ENCODE measurements at places on chromosomes 11 and 22.

- DNase-seq = no peak
Measured at GRCh38 chr11:10499874-10500601, 40.9 kb downstream of the RNF141 start.

- DNase-seq = no peak
Measured at GRCh38 chr11:122177238-122177637, 61.2 kb upstream of the BLID start.

DNA sequence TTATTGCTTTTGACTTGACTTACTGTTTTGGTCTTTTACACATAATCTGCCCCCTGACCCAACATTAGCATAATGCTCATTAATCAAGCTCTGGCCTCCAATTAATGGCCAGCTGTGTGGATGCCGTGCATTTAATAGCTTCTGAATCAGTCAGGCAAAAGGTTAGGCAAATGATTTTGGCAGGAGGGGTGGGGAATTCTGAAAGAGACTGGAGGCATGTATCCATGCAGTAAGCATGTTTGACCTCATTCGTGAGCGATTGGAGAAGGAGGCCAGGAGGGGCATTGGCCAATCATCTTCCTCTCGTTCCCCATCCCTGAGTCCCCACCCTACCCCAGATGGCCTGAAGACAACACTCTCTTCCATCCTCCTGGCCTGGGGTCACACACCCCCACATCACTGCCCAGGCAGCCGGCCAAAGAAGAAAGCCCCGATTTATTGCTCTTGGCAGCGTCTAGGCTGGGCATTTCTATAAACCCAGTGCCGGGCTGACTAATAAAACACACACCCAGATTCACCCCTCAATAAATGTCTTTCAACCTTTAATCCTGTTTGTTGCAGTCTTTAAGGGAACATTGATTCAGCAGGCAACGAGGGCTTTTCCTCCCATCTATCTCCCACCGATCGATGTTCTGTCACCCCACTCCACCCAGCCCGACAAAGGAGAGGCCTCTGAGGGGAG, 150.0 kb downstream of the OPCML start:
- DNase-seq = no peak

DNA sequence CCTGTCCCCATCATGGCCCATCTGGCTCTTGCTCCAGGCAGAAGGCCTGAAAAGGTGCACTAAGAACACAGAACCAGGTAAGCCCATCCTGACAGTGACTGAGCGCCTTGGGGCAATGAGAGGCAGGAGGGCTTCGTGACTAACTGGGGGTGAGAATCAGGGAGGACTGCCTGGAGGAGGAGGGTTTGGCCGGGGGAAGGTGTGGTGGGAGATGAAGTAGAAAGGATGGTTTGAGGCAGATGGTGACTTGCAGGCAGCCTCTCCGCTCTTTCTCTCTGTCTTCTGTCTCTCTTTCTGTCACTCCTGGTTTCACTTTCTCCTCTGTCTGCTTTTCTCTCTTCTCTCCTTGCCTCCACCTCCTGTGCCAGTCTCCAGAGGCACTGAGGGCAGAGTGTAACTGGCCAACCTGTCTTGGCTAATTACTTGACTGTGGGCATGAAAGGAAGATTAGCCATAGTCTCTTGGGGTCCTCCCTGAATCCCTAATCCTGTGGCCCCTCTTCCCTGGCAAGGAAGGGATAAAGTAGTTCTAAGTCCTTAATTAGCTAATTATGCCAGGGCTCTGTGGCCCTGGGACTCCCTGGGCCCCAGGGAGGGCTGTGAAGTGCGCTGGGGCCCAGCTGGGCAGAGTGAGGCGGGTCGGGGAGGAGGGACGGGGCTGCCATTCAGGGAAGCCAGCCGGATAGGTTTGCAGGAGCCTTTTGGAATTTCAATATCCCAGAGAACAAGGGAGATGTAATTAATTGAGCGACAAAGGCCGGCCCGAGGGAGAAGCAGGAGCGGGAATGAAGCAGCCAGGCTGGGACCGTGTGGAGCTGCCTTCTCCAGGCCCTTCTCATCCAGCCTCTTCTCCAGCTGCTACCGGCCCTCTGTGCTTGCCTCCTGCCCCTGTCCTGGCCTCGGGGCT, 61.1 kb downstream of the CACNA1I start:
- no peak for DNase-seq

DNA sequence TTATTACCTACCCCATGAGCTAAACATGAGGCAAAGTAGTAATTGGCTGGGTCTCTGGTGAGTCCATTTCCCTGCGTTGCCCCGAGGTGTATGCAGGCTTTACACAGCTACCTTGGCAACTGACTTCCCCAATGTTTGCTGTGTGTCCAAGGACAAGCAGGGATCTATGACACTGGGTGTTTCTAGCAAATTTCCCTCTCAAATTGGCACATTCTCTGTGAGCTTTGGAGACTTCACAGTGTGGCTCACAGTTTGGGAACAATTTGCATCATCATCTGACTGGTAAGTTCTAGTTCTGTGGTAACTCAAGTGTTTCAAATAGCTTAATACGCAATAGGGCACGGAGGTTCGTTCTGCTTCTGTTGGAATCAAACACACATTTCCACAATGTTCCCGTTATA, 12.5 kb downstream of the NNMT start:
- no peak for DNase-seq

DNA sequence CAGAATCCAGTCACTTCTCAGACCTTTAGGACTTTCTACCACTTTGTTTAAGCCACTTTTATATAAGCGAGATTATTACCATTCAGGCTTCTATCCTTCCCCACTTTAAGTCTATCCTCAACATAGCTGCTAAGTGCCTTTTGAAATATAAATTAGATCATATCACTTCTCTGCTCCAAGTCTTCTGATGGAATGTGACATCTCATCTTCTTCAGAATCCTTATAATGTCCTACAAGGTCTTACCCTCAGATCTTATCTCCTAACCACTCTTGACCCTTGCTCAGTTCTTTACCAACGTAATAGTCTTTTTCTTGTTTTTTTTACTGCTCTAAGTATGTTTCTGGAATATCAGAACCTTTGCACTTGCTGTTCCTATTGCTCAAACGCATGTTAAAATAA, 188.7 kb downstream of the DYNC2H1 start:
- no peak for DNase-seq

- no peak for DNase-seq
Measured at GRCh38 chr22:29528144-29528543, 25.4 kb downstream of the THOC5 start.

DNA sequence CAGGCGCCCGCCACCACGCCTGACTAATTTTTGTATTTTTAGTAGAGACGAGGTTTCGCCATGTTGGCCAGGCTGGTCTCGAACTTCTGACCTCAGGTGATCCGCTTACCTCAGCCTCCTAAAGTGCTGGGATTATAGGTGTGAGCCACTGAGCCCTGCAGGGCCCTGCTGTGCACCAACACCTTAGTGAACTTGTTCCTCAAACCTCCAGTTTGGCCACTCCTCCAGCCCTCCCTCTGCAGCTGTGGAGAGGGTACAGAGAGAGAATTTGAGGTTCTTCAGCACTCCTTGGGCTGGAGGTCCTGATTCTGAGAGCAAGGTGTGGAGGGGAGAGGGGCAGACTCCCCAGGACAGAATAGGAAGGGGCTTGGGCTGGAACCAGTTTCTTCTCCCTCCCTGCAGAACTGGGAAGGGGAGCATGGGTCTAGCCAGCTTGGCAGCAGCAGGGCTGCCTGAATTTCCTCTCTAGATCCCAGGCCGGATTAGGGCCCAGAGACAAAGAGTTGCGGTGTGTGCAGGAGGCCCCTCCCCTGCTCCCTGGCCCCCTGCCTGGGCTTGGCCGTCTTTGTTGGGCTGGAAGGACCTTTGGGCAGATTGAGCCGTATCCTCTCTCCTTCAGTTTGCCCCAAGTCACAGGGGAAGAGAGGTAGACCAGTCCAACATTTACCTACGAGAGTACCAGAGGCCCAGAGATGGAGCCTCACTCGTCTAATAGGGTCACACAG, 2.3 kb upstream of the PEX16 start:
- no peak for DNase-seq

DNA sequence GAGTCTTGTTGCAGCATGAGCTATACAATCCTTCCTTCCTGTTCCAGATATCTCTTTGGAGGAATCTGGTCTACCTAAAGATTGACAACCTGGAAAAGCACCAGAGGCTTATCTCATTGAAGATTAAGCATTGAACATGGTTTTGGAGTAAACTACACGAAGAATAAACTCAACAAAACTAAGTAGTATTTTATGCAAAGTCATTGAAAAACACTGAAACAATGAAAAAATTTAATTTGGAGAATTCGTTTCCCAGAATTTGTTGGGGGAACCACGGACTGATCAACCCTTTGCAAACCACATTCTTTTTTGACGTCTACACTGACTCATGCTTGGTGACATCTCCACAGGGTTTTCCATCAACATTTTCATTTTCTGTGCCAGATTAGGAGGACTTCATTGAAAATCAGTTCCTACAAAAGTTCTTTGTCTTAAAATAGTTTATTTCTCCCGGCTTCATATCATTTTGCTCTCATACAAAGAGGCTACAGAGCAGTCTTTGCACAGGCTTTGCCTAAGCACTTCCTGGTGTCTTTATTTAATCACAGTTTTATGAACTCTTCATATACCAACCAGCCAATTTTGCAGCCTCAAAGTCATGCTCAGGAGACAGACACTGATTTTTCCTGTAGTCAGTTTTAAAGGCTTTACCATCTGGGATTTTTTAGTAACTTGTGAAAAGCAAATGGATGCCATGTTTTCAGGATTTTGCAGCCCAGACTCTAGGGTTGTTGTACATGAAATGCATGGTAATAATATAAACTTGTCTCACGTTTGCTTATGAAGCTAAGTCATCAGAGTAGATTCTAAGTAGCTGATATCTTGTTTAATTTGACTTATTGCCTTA, 186.3 kb downstream of the C11orf91 start:
- no peak for DNase-seq

DNA sequence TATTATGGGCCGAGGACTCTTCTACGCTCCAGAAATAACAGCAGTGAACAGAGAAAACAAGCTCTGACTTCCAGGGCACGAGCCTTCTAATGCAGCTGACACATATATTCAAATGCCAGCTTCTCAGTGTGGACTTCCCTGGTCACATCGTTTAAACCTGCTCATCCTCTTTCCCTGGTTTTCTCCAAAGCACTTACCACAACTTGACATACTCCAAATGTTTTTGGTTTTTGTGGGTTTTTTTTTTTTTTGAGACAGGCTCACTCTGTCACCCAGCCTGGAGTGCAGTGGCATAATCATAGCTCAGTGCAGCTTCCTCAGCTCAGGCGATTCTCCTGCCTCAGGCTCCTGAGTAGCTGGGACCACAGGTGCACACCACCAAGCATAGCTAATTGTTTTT, 105.5 kb downstream of the MICAL3 start:
- DNase-seq = no peak

GRCh38 chr22:50252082-50253045, 1.3 kb upstream of the HDAC10 start:
- peak; percentile 60 for DNase-seq

GRCh38 chr22:41286639-41287091, 678 bp upstream of the RANGAP1 start:
- DNase-seq = no peak

GRCh38 chr11:63507511-63507910, 1.6 kb downstream of the LGALS12 start:
- DNase-seq = no peak

- DNase-seq = no peak
Measured at GRCh38 chr11:120109531-120109930, 28.4 kb downstream of the TRIM29 start.

DNA sequence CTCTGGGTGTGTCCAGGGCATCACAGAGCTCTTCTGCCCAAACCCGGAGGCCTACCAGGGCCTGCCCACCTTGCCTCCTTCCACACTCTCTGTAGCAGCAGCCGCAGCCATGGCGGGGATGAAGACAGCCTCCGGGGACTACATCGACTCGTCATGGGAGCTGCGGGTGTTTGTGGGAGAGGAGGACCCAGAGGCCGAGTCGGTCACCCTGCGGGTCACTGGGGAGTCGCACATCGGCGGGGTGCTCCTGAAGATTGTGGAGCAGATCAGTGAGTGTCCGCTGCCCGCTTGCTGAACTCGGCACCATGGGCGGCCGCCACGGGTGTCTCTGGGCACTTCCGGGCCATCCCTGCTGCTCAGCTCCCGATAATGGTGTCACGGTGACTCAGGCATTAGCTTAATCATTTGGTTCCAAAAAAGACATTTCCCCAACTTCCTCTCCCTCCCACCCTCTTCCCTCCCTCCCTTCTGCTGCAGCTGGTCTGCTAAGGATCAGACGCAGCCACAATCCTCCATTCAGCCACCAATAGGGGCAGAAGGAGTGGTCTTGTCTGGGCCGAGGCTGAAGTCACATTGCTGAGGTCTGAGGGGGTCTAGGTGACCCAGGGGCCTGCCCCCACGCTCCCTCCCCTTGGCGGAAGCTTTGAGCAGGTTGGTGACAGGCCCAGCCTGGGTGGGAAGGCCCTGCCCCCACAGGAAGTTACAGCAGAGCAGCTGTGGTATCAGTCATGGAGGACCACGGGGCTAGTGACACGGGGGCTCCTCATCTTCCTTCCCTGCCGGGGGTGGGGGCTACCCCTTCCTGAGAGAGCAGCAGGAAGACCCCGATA, 950 bp downstream of the FERMT3 start:
- DNase-seq = peak; percentile 68

- no peak for DNase-seq
Measured at GRCh38 chr11:119901657-119902577, 172.9 kb upstream of the NECTIN1 start.

GRCh38 chr11:79094616-79095015, 346.2 kb downstream of the TENM4 start:
- no peak for DNase-seq

DNA sequence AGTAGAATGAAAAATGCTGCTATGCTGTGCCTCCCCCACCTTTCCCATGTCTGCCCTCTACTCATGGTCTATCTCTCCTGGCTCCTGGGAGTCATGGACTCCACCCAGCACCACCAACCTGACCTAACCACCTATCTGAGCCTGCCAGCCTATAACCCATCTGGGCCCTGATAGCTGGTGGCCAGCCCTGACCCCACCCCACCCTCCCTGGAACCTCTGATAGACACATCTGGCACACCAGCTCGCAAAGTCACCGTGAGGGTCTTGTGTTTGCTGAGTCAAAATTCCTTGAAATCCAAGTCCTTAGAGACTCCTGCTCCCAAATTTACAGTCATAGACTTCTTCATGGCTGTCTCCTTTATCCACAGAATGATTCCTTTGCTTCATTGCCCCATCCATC, 14.9 kb upstream of the HBE1 start:
- DNase-seq = no peak

- no peak for DNase-seq
Measured at GRCh38 chr11:119433358-119433725, 10.4 kb upstream of the THY1 start.

GRCh38 chr11:126139111-126140091, 72.0 kb downstream of the RPUSD4 start:
- DNase-seq = no peak
